Tibial artery (tissue), 4 donors: ENCODE measurements at places on chromosomes 6 and 20.

- H3K27me3 ChIP-seq, result no peaks in the 10 kb centered on the region
- no peak overlapping the region for H3K4me3 ChIP-seq
- H3K4me1 ChIP-seq, result no peaks in the 10 kb centered on the region
- no peak for DNase-seq
- H3K27ac ChIP-seq, result no peak overlapping the region
Observed at GRCh38 chr20:11880680-11881079, 37.0 kb upstream of the BTBD3 start.

DNA sequence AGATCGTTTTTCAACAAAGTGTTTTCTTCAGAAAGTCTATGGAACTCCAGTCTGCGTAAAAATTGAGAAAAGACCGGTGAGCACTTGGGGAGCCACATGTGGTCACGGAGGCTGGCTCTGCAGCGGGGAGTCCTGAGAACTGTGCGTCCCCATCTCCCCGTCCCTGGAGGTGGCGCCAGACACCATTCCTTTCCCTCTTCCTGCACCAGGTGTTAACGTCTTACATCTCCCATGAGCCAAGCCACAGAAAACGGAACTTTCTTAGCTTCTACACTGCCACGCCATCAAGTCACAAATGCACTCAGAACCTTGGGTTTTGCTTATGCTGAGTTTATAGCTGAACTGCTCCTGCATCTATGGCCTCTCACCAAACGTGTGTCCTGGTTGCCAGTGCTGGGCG lies 62.6 kb downstream of the GINS1 start:
- H3K36me3 ChIP-seq, result no peaks in the 10 kb centered on the region
- H3K27ac ChIP-seq, result no peak overlapping the region
- DNase-seq, result no peak

- H3K27me3 ChIP-seq, result no peaks in the 10 kb centered on the region
- no peak for DNase-seq
- H3K27ac ChIP-seq, result no peak overlapping the region
- no peaks in the 10 kb centered on the region for H3K4me1 ChIP-seq
Observed at GRCh38 chr6:2133716-2134310, 111.6 kb downstream of the GMDS start.

DNA sequence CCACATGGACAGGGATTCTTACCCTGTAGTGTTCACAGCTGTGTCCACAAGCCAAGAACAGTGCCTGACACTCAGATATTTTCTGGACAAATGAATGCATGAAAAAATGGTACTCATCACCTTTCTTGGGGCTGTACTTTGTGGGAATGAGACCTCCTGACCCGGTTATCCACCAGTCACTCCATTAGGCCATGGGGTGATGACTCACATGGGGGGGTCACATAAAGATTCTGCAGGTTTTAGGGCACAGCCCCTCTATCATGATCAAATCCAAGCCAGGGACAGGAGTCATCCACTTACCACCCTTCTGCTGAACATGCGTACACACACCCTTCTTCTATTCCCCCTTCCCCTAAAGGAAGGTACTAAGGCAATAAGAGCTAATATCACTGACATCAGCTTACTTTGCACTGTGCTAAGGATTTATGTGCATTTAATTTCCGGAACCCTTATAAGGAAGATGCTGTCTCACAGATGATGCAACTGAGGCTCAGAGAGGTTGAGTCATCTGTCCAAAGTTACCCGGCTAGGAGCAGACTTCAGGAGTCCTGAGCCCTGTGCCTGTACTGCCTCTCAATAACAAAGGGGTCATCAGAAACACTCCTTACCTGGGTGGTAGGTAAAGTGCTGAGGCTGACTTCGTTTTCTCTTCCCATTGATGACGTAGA lies 107.8 kb downstream of the NFATC2 start:
- no peaks in the 10 kb centered on the region for H3K27me3 ChIP-seq
- H3K36me3 ChIP-seq, result peaks cover 5% of the 10 kb centered on the region
- no peak overlapping the region for H3K4me3 ChIP-seq
- no peaks in the 10 kb centered on the region for H3K4me1 ChIP-seq
- DNase-seq, result no peak
- no peak overlapping the region for H3K27ac ChIP-seq
